ENCODE measurements at places on chromosomes 2 and 18.

DNA sequence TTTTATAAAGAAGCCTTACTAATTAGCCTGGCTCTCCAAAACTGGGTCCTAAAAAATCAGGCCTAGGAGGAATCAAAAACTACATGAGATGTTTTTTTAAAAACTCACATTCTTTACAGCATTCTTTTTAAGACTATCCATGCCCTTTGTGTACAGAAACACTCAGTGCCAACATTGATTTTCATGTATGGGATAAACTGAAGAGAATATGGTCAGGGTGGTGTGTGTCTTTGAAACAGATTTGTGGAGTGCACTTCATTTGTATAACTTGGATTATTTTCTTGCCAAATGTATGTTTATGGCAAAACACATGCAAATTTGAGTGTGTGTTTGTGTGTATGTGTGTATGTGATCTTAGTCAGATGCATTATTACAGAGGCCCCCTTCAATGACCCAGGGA lies 283.6 kb upstream of the ATP5MC3 start:
- no peak for DNase-seq

DNA sequence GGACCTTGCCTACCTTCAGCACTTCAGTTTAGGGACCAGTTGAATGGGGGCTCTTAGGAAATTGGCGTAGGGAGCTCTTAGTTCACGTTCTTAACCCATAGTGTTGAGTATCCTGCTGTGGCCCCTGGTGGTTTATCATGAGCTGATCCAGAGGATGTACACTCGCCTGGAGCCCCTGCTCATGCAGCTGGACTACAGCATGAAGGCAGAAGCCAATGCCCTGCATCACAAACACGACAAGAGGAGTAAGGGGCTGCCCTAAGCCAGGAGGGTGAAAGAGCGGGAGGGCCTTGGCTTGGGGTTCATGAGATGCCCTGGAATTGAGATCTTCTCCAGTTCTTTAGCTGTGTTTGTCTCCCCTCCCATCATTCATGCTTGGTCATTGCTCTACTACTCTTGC lies 2.9 kb downstream of the RETREG2 start:
- no peak for DNase-seq

DNA sequence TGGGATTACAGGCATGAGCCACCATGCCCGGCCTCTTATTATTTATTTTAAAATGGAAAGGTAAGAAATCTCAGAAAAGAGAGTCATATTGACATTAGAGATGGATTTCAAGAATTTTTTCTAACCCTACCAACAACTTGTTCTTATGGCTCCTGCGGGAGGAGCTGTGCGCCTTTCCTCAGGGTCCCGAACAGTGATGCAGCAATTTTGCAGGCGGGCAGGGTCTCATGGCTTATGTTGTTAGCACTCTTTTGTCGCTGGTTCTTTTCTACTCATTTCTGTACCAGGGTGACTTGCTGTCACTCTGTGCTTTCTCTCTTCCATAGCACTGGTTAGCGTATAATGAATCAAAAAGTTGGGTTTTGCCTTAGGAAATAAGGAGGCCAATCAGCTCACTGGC lies 148.8 kb upstream of the DLGAP1 start:
- DNase-seq, result no peak

GRCh38 chr2:180539541-180539940 lies 440.9 kb upstream of the UBE2E3 start:
- DNase-seq, result no peak

- peak; percentile 45 for DNase-seq
These were observed 7.9 kb downstream of the CROCC2 start for GRCh38 chr2:240913810-240914644.

GRCh38 chr2:100800915-100801314 lies 19.0 kb upstream of the NPAS2 start:
- no peak for DNase-seq

- no peak for DNase-seq
These were observed 6.1 kb downstream of the BMP10 start for GRCh38 chr2:68865108-68865507.

DNA sequence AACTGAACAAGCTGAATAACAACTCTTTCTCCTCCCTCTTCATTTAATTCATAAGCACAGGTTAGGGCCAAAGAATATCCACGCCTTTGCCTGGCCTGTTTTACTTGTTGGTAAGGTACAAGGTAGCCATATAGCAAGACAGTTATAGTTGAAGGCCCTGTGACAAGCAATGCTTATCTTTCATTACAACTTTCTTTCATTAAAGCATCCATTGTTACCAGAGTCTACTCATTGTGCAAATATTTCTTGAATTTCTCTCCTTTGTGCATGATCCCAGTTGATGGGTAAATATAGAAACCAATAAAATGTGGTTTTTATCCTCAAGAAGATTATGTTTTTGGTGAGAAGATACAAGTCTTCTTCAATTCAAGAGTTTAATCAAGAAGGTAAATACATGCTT lies 140.2 kb downstream of the UBE2E3 start:
- DNase-seq, result no peak

DNA sequence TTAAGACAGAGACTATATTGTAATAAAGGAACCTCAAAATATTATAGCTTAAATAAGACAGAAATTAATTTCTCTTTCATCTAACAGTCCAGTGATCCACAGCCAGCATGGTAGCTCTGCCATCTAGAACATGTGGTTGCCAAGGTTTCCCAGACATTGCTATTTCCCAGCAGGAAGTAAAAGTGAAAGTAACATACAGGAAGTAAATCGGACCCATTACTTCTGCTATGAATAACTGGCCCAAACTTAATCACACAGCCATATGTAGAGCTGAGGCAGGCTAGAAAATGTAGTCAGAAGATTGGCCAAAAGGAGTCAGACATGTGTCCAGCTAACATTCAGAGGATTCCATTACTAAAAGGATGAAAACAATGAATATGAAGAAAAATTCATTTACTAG lies 71.0 kb downstream of the NOL4 start:
- no peak for DNase-seq

DNA sequence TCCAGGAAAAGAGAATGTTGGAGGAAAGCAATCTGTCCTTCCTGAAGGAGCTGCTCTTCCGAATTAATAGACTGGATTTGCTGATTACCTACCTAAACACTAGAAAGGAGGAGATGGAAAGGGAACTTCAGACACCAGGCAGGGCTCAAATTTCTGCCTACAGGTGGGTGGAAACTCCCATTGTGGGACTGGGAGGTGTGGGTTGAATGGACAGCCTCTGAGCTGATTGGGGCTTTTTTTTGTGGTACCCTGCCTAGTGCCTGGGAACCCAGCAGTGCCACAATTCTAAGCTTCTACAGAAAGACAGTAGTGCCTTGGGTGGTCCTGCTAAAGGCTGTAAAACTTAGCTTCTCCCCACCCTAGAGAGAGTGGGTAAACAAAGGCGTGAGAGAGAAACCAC lies 6.3 kb downstream of the CASP8 start:
- DNase-seq, result no peak

DNA sequence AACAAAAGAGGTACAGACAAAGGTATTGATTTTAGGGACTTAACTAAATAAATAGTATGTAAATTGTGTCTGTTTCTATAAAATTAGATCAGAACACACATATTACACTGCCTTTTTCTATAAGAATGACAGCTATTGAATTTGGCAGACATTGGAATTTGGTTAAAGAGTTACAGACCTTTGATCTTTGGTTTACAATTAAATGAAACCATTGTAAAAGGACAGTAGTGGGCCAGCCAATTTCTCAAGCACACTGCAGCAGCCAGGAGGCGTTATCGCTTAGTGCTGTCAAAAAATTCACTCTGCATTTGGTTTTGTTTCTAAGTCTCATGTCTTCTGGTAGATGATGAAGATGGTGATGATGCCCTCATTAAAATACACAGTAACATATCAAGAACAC lies 175.9 kb downstream of the NR4A2 start:
- no peak for DNase-seq

Measured in stimulated activated CD4-positive, alpha-beta T cell treated with anti-CD3 and anti-CD28 coated beads, TNF-alpha, amount 100 ng/mL, for 1 hour (primary cell).